ENCODE measurements at places on chromosomes 2 and 18.

GRCh38 chr18:49865401-49865800, 52.1 kb upstream of the ACAA2 start:
- DNase-seq = no peak

- DNase-seq = no peak
These were observed 201.5 kb downstream of the FAM210A start for GRCh38 chr18:13524811-13525210.

DNA sequence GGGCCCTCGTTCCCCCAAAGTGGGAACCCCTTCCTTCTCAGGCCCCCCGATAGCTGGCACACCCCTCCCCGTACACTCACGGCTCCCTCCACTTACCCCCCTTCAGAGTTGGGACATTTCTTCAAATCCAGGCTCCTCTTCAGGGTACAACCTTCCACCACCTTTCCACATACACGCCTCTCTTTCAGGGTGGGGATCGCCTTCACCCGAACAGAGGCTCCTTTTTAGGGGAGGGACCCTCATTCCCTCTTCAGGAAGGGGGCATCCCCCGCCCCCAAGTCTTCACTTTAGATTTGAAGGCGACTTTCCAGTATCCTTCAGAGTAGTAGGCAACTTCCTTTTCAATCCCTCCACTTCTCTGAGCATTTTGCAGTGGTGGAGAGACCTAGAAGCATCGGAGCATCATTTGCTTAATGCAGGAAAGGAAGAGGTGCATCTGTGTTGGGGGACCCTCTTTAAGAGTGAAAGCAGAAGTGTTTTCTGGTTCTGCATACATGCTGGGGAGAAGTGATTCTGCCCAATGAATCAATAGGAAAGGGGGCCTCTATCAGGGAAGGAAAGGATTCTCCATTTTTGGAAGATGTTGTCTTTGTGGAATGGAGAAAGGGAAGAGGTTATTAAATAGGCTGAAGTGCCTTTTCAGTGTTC, 845 bp downstream of the EML4 start:
- no peak for DNase-seq

GRCh38 chr2:39492095-39492590, 55.1 kb upstream of the MAP4K3 start:
- no peak for DNase-seq

- DNase-seq = no peak
These were observed 192.5 kb upstream of the FOSL2 start for GRCh38 chr2:28199995-28200679.

- DNase-seq = no peak
These were observed 170.1 kb downstream of the LAMA1 start for GRCh38 chr18:6947338-6948030.

- DNase-seq = no peak
These were observed 82.3 kb downstream of the TFCP2L1 start for GRCh38 chr2:121202541-121203310.

GRCh38 chr2:44708661-44709000, 232.9 kb upstream of the SIX3 start:
- no peak for DNase-seq

- DNase-seq = no peak
These were observed 621.1 kb upstream of the FANCL start for GRCh38 chr2:58862244-58862643.

DNA sequence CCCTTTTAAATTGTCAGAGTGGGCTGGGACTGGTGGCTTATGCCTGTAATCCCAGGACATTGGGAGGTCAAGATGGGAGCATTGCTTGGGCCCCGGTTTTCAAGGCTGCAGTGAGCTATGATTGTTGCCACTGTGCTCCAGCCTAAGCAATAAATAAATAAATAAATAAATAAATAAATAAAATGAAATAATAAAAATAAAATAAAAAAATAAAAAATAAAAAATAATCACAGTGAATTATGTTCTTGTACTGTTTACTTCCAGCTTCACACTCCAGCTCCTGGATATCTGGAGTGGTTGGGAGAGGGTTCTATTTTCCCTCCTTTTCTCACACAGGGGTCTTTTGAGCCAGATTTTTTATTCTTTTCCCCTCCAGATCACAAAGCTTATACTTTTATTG, 26.2 kb upstream of the PNPT1 start:
- DNase-seq = no peak

GRCh38 chr18:58496937-58497336, 132.0 kb downstream of the ALPK2 start:
- DNase-seq = no peak

- DNase-seq = no peak
These were observed 304.0 kb downstream of the ALK start for GRCh38 chr2:29617351-29617750.

GRCh38 chr2:10659898-10660568, 29.7 kb downstream of the NOL10 start:
- peak; percentile 97 for DNase-seq

DNA sequence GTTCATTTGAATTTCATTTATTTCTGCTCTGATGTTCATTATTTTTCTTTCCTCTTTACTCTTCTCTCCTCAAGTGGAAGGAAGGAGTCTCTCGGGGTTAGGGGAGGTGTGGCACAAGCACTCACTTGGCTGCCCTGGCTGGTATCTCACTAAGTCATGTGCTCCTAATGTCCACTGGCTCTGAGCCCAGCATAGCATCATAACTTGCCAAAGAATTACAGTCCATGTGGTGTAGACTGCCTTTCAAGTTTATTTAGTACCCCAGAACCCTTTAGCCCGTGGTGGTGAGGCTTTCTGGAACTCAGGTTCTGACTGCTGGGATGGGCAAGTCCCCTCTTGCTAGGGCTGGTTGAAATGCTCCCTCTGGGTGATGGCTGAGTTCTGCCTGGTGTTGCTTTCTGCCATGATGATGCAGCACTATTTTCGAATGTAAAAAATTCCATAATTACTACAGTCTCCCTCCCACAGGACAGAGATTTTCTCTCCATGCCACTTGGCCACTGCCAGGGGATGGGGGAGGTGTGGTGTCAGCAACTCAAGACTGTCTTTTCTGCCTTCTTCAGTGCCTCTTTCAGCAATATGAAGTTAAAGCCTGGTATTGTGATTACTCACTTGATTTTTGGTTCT, 22.2 kb downstream of the SPAG16 start:
- DNase-seq = no peak
